ENCODE measurements at places on chromosomes 6 and 20.

DNA sequence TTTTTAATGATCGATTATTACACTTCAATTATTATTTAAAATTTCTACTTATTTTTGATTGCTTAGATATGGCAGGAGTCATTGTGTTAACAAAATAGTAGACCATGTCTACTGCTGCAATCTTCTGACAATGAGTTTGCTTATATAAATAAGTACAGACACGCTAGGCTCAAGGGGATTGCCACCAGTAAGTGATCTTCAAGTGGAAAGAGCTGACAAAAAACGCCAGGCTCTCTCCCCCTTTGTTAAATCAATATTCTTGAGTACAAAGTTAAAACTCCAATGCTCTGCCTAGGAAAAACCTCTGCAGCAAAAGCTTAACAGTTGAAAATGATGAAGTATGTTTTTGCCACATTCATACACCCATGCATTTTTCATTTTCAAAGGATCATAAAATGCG lies 738.1 kb downstream of the HDGFL1 start:
- DNase-seq, result no peak

GRCh38 chr6:165243801-165244200 lies 65.6 kb downstream of the C6orf118 start:
- no peak for DNase-seq

DNA sequence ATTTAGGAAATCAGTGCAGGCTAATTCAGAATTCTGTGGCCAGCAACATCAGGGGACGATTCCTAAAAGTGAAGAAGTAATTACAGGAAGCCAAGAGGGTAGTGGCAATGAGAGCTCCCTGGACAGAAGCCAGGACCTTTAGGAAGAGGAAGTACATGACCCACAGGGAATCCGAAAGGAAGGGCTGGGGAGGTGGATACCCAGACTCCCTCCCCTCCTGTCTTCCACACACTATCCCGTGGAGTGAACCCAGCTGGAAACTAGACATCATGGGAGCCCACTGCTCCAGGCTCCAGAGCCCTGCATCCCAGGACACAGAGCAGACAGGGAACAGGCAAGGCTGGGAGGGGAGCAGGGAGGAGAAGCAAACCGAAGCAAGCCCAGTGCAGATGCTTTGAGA lies 83.0 kb downstream of the SNX5 start:
- no peak for DNase-seq

GRCh38 chr20:32497589-32498224 lies 87.4 kb downstream of the NOL4L start:
- no peak for DNase-seq

DNA sequence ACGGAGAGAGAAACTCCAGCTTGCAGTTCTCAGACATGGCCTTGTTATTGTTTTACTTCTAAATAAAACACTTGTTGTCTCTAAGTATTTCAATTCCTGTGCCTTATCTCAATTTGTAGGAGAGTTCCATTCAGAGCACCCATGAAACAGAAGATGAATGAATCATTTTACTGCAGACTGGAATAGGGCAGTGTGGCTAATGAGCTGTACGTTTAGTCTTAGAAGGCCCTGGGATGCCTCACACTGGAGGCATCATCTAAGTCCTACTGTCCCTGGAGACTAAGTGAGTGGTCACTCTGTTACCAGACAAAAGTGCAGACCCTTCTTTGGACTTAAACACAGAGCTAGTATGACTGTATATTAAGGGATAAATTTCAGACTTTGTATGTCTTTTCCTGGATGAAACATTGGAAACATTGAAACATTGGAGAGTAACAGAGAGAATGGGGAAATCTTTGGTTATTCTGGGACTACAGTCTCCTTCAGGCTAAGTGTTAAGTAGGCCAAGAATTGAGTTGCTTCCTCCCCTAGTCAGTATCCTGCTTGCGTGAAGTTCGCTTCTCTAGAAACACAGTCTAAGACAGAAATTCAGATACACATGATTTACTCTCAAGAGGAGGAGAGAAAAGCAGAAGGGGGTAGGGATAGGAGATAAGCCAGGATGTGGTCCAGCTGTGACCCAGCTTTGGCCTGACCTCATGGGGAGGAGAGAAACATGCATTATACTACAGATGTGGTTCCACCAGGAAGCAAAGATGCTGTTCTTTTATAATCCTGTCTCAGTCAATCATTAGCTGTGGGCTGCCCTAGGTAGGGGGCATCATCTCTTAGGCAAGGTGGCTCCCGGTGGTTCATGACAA lies 167.4 kb upstream of the BMP2 start:
- DNase-seq, result no peak

- no peak for DNase-seq
Observed at GRCh38 chr20:11687546-11688292, 230.0 kb upstream of the BTBD3 start.

DNA sequence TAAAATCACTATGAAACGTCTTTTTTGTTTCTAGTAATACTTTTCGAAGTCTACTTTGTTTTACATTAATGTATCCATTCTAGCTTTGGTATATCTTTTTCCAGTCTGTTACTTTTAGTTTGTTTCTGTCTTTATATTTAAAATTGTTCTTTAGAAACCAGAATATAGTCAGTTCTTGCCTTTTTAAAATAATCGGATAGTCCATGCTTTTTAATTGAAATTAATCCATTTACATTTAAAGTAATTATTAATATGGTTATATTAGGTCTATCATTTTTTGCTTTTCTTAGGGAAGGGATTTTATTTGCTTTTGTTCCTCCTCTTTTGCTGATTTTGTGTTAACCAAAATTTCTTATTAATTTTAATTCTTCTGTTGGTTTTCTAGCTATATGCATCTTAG lies 23.7 kb downstream of the CDYL start:
- DNase-seq, result no peak

DNA sequence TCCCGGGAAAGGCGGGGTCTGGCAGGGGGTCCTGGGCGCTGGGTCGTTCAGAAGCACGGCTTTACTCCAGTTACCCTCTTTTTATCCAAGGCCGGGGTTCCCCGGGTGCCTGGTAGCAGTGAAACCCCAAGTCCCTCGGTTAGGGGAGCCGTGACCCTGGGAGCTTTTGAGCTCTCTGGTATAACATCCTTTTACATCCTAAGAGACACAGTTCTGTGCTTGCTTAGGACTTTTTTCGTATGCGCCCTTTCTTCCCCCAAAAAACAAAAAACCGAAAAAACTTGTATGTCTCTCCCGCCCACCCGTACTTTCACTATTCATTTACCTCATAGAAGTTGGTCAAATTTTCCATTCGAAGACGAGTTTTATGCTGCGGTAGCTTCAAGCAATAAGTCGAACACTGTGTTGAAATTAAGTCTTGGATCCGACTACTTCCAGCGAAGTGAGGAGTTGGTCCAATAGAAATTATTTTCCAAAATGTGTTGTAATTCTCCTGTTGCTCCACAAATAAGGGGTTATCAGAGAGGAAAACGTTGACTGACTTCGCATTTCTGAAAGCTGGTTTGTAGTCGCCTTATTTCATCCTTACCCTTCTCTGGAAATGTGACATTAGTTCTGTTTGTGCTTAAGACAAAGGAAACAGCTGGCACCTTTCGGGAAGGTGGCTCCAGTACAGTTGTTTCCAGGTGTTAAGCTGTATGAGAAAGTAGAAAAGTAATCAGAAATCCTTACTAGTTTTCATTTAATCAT lies 816 bp upstream of the MAN1A1 start:
- peak; percentile 6 for DNase-seq

- no peak for DNase-seq
Observed at GRCh38 chr6:34901930-34902329, 12.9 kb downstream of the ANKS1A start.

Measured in stimulated activated CD8-positive, alpha-beta memory T cell treated with anti-CD3 and anti-CD28 coated beads, Interleukin-7, amount 100 ng/mL, for 1 hour (primary cell).